Activated T-cell treated with anti-CD3 and anti-CD28 coated beads, Interleukin-2, amount 50 U/mL, for 24 hours (primary cell): ENCODE measurements at places on chromosomes 16 and 17.
A peak's percentile ranks its signal among the peaks of the same experiment; 100 is the strongest.

DNA sequence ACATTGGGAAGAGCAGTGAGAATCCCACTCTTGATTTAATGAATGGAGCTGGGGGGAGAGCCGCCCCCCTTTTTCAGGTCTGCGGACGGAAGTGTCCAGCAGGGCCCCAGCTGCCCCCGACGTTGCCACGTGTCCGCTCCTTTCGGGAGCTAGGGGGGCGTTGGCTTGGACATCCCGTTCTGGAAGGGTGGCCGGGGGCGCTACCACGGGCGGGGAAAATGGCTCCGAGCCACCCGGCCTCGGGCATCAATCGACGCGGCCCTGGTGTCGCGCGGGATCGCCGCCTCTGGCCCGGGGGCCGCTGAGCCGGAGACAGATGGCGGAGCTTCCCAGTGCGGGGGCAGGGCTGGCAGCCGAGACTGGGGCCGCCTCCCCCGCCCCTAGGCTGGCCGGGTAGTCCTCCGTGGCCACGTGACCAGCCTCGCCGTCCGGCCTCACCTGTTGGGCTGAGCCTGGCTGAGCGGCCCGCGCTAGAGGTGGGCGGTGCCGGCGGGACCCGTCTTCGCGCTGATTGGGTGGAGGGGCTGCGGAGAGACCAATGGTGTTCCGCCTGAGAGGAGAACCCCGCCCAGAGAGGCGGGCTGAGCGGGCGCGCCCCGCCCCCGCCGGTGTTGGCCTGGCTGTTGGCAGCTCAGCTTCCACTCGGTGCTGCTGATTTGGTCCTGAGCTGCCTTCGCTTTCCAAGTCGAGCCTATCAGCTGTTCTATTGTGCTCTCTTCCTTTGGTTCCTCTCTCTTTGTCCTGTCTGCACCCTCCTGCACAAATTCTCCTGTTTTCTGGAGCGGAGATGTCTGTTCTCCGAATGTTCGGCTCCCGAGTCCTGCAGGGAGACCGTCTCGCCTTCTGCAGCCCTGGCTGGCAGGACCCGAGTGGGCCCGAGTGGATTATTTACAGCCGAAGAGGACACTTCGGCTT lies 8.3 kb downstream of the HS3ST3B1 start:
- H3K27me3 ChIP-seq: no peaks in the 10 kb centered on the region
- peaks cover 76% of the 10 kb centered on the region for H3K4me1 ChIP-seq
- peak overlapping the region; percentile 88 for H3K27ac ChIP-seq
- peak overlapping the region; percentile 76 for H3K4me3 ChIP-seq
- H3K36me3 ChIP-seq: peaks cover 41% of the 10 kb centered on the region
- DNase-seq: peak; percentile 94

DNA sequence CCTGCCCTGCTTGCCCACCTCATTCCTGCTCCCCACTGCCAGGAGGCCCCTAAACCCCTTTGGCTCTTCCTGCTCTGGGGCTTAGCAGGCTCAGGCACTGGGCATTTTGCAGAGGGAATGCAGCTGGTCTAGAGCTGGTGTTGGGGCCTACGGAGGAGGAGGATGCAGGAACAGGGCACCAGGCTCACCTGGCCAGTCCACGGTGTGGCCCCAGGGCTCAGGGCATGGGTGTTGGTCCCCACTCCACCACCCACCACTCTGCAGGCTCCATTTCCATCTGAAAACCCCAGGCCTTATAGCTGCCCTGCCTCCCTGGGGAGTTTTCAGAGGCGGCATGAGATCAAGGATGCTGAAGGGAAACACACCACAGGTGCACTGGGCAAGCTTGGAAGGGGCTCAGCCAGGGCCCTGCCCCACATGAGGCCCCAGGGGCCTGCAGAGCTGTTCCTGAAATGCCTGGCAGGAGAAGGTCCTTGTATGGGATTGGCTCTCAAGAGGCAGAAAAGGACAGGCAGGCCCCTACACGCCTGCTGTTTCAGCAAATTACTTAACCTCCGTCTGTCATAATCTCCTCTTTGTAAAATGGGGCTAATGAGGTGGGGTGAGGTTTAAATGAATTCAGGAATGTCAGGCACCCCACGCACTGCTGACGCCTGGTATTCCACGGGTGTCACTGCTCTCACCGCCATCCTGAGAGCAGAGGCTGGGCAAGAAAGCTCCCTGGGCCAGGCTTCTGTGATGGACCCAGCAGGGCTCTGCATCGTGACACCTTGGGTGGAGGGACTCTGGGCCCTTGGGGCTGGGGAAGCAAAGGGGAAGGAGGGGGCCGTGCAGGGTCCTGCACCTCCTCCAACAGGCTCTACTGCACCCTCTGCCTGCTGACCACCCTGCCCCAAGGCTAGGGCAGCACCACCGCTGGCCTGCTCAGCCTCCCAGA lies 9.3 kb downstream of the SLC47A2 start:
- H3K27ac ChIP-seq: no peak overlapping the region
- no peaks in the 10 kb centered on the region for H3K27me3 ChIP-seq
- H3K36me3 ChIP-seq: no peaks in the 10 kb centered on the region
- no peak for DNase-seq
- no peak overlapping the region for H3K4me3 ChIP-seq
- H3K4me1 ChIP-seq: no peaks in the 10 kb centered on the region

GRCh38 chr17:55166506-55166905 lies 98.3 kb upstream of the HLF start:
- H3K27ac ChIP-seq: no peak overlapping the region
- peaks cover 18% of the 10 kb centered on the region for H3K36me3 ChIP-seq
- peaks cover 2% of the 10 kb centered on the region for H3K4me1 ChIP-seq
- H3K4me3 ChIP-seq: no peak overlapping the region
- DNase-seq: no peak

- H3K4me3 ChIP-seq: no peak overlapping the region
- no peak overlapping the region for H3K27ac ChIP-seq
- H3K27me3 ChIP-seq: peaks cover 42% of the 10 kb centered on the region
- no peaks in the 10 kb centered on the region for H3K36me3 ChIP-seq
- DNase-seq: no peak
- H3K4me1 ChIP-seq: no peaks in the 10 kb centered on the region
These were observed 473.9 kb downstream of the HS3ST3B1 start for GRCh38 chr17:14774774-14775173.

DNA sequence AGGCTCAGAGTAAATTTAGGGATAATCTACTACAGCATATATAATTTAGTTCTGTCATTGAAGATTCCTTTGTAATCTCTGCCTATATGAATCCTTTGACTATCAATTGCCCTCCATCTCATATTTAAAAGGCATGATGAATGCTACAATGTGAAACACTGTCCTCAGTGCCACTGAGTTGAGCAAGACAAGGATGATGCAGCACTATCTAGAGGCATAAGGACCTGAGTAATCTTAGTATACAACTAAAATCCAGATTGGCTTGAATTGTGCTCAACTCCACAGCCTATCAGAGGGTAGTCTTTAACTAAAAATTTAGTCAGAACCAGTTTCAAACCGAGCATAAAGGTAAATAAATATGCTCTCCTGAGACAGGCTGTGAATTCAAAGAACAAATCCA lies 11.6 kb upstream of the STRADA start:
- peaks cover 95% of the 10 kb centered on the region for H3K36me3 ChIP-seq
- H3K27me3 ChIP-seq: no peaks in the 10 kb centered on the region
- H3K27ac ChIP-seq: peak overlapping the region; percentile 28
- peaks cover 24% of the 10 kb centered on the region for H3K4me1 ChIP-seq

DNA sequence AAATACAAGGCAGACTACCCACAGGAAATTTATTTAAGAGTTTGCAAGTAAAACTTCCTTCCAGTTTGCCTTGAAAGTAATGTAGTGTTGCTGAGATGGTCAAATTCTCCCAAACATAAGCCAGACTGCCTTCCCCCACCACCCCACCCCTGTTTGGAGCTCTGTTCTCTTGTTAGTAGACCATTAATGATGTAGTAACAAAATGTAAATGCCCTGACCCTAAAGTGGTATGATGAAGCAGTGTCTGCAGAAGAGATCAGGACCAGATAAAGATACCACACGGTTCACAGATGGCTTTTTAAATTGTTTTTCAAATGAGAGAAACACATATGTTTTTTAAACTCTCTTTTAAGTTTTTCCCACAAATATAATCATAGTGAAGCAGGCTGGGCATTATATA lies 136.4 kb upstream of the TMEM97 start:
- H3K27me3 ChIP-seq: no peaks in the 10 kb centered on the region
- DNase-seq: no peak
- H3K27ac ChIP-seq: no peak overlapping the region
- peaks cover 41% of the 10 kb centered on the region for H3K36me3 ChIP-seq
- H3K4me3 ChIP-seq: no peak overlapping the region
- H3K4me1 ChIP-seq: peaks cover 5% of the 10 kb centered on the region

DNA sequence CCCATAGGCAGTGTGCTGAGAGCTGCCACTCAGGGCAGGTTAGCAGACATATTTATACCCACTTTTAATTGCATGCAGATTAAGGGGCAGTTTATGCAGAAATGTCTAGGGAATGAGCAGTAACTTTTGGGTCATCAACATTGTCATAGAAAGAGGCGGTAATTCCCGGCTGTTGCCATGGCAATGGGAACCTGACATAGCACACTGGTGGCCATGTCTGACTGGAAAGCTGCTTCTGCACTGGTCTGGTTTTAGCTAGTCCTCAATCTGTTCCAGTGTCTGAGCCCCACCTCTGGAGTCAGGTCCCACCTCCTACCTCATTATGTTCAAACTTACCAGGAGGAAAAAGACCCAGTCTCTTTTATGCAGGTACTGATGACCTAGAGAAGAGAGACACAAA lies 31.5 kb upstream of the TNRC6C start:
- no peak overlapping the region for H3K4me3 ChIP-seq
- H3K27ac ChIP-seq: no peak overlapping the region
- no peak for DNase-seq
- H3K36me3 ChIP-seq: no peaks in the 10 kb centered on the region
- no peaks in the 10 kb centered on the region for H3K27me3 ChIP-seq

GRCh38 chr17:39622380-39623006 lies 4.3 kb upstream of the PPP1R1B start:
- peak overlapping the region; percentile 98 for H3K27ac ChIP-seq
- peaks cover 38% of the 10 kb centered on the region for H3K4me1 ChIP-seq
- peak overlapping the region; percentile 78 for H3K4me3 ChIP-seq
